Activated T-cell treated with anti-CD3 and anti-CD28 coated beads, Interleukin-2, amount 50 U/mL, for 24 hours (primary cell): ENCODE measurements at places on chromosomes 11 and 22.

DNA sequence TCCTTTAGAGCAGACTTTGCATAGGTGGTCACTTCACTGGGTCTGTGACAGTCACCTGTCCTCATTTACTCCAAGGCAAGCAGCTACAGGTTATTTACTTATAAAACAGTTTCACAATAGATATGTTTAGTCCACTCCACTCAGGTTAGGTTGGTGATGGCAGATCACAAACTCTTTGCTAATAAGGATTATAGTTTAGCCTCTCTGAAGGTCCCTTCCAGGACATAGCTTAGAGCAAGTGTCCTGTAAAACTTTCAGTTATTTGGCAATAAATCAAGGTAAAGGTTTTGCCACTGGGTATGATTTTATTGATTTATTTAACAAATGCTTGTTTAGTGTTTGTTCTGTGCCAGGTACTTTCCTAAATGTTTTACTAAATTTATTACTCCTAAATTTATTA, 8.8 kb downstream of the OR6Q1 start:
- no peak for DNase-seq

- DNase-seq, result no peak
These were observed 5.2 kb downstream of the KCNJ5 start for GRCh38 chr11:128896356-128896755.

- DNase-seq, result no peak
These were observed 53.4 kb upstream of the SCUBE2 start for GRCh38 chr11:9144828-9145227.

- no peak for DNase-seq
These were observed 5.2 kb downstream of the IGLL1 start for GRCh38 chr22:23574877-23575276.

GRCh38 chr11:11044137-11044855, 186.4 kb upstream of the ZBED5 start:
- no peak for DNase-seq

- no peak for DNase-seq
These were observed 19.8 kb upstream of the GALNT18 start for GRCh38 chr11:11641581-11641980.

DNA sequence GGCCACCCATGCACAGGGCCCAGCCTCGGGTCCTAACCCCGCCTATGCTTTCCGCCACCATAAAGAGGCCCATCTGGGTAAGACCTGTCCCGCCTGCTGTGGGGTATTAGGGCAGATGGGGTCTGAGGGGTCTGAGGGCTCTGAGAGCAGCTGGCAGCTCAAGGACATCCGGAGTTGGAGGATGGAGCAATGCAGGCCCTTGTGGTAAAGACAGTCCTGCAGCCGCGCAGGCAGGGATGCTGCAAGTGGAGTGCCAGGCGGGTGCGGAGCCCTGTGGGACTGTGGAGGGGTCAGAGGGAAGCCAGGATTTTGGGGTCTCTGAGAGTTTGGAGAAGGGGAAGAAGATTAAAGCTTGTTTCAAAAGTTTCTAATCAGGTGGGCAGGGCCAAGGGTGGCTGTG, 81.3 kb upstream of the PITPNB start:
- no peak for DNase-seq

- no peak for DNase-seq
These were observed 382.2 kb upstream of the ANO5 start for GRCh38 chr11:21810650-21811049.

GRCh38 chr11:477052-477715, 27.1 kb downstream of the PTDSS2 start:
- DNase-seq, result no peak

DNA sequence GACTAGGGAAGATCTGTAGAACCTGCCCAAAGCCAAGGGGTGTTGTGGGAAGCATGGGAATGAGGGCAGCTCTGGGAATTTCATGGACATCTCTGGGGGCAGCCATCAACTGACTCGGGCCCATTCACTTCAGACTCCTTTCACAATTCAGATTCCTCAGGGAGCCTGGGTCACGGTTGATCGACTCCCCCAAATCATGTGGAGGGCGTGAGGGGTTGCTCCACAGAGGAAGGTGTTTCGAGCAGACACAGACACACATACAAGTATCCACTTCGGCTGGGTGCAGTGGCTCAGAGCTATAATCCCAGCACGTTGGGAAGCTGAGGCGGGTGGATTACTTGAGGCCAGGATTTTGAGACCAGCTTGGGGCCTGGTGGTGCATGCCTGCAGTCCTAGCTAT, 15.7 kb downstream of the STX3 start:
- no peak for DNase-seq

GRCh38 chr11:133047771-133048115, 484.6 kb downstream of the OPCML start:
- no peak for DNase-seq

DNA sequence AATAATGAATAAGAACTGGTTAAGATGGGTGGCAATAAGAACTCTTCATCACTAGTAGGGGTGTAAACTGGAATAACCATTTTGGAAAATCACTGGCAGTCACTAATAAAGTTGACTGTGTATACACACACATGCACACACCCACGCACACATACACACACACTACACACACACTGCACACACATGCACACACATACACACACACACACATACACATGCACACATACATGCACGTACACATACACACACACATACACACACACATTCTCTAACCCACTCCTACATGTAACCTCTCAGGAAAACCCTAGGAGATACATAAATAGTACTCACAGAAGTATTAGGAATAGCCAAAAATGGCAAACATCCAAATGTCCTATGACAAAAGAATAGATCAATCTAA, 406.5 kb upstream of the SYN3 start:
- DNase-seq, result no peak

GRCh38 chr11:3905080-3905953, 49.9 kb downstream of the STIM1 start:
- DNase-seq, result peak; percentile 60

DNA sequence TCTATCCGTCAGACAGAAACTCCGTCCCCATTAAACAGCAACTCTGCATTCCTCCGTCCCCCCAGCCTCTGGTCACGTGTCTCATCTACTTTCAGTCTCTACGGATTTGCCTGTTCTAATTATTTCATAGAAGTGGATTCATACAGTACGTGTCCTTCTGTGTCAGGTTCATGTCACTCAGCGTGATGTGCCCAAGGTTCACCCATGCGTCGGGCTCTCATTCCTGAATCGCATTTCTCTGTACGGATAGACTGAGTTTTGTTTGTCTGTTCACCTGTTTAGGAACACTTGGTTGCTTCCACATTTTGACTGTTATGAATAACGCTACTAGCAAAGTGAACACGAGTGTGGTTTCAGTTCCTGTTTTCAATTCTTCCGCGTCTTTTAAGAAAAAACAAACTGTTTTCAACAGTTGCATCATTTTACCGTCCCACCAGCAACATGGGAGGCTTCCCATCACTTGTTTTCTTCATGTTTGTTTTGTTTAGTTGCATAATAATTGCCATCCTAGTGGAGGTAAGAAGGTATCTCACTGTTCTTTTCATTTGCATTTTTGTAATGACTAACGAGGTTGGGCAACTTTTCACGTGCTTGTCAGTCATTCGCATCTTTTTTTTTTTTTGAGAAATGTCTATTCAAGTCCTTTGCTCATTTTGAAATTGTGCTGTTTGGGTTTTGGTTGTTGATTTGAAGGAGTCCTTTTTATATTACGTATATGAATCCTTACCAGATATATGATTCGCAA, 8.9 kb upstream of the NLRP6 start:
- peak; percentile 74 for DNase-seq

DNA sequence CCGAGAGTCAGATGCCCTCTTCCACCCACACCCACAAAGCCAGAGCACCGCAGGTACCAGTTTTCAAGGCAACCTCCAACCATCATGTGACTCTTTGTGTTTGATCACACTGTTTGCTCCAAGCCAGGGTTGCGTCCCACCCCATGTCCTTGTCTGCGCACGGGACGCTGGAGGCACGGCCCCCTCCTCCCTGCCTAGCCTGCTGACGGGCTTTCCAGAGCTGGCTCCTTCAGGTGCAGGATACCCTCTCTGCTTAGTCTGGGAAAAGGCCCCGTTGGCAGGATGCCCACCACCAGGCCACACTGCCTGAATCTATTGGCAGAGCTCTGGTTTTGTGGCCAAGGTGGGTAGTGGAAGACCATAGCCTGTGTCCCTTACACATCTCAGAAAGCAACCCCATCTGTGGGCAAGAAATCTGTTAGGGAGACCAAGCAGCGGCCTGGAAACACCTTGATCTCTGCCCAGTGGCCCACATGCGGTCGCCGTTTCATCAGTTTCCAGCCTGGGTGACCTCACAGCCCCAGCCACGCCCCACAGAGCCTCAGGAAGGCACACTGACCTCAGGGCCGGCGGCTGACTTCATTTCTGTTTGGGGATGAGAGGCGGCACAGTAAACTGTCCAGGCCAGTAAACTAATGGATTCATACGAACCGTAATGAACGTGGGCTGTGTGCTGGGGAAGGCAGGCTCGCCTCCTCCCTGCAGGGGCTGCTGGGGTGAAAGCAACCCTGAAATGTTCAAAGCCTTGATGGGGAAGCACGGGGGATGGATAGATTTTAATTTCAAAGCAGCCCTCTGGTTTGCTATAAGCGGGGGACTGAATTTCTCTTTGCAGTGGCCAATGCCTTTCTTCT, 25.8 kb downstream of the CDPF1 start:
- DNase-seq, result no peak

- DNase-seq, result no peak
These were observed 8.1 kb upstream of the LINC01488 start for GRCh38 chr11:69473276-69473845.

DNA sequence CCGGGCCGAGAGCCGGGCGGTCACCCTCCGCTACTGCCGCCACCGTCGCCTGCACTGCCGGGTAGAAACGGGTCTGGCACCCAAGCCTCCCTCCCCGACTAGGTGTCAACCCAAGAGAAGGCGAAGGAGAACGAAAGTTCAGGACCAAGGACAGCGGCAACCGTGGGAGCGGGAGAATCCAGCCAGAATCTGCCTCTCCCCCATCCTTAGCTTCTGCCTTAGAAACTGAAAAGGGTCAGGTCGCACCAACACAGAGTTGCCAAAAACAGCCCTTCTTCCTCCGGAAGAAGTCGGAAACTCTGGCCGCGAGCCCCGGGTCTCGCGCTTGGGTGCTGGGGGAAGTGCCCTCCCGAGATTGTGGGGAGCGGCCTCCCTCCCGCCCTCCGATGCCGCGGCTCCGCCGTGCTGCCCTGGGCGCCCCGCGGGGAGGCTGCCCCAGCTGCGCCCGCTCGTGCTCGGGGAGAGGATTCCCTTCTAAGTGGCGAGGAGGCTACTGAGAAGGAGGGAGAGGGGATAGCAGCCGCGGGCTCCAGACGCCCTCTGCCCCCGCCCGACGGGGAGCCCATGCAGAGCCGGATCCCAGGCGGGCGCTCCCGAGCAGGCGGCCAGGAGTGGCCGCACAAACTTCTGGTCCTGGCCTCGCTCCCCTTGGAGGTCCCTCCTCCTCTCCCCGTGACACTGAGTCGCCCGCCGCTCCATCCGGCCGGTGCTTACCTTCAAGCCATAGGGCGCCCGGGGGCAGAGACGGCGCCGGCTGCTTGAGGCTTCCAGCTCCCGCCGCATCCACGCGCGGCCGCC, 637 bp downstream of the DRD2 start:
- DNase-seq, result peak; percentile 54

- DNase-seq, result no peak
These were observed 51.6 kb downstream of the ETS1 start for GRCh38 chr11:128535468-128536457.

DNA sequence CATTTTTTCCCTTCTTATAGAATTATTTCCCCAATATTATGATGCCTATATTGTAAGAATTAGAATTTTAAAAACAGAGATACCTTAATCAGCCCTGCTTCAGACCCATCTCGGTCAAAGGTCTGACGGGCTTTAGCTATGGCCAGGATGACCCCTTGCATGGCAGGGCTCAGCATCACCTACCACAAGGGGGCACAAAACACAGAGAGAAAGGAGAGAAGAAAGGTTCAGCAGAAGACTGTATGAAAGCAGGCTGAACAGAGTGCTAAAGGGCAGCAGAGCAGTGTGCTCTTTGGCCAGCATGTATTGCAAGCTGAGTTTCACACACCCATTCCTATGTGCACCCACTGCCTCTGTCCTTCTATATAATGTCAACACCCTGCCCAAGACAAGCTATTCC, 26.8 kb downstream of the CLDN25 start:
- no peak for DNase-seq

DNA sequence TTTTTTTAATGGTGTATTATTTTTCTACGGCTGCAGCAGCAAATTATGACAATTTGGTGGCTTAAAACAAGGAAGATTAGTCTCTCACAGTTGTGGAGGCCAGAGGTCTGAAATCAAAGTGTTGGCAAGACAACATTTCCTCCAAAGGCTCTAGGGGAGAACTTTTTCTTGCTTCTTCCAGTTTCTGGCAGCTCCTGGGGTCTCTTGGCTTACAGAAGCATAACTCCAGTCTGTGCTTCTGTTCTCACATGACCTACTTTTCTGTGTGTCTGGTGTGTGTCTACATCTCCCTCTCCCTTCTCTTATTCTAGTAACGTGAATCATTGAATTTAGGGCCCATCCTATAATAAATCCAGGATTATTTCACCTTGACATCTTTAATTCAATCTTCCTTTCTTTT, 551.9 kb upstream of the LUZP2 start:
- no peak for DNase-seq

DNA sequence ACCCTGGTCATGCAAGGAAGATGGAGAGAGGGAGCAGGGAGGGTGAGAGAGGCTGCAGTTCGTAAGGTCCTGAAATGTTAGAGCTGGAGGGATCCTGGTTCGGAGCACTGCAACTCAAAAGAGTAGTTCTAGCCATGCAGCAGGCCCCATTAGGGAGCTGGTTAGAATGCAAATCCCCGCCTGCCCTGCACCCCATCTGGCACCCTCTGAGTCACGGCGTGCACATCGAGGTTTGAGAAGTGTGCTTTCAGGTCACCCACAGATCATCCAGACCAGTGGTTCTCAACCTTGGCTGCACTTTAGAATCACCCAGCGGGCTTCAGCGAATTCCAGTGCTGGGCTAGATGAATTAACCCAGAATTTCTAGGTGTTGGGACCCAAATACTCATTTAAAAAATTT, 48.2 kb downstream of the ST3GAL4 start:
- DNase-seq, result no peak

- no peak for DNase-seq
These were observed 143.5 kb downstream of the MSANTD4 start for GRCh38 chr11:105878510-105878909.

GRCh38 chr11:9525116-9525515, 48.4 kb upstream of the WEE1 start:
- DNase-seq, result no peak

DNA sequence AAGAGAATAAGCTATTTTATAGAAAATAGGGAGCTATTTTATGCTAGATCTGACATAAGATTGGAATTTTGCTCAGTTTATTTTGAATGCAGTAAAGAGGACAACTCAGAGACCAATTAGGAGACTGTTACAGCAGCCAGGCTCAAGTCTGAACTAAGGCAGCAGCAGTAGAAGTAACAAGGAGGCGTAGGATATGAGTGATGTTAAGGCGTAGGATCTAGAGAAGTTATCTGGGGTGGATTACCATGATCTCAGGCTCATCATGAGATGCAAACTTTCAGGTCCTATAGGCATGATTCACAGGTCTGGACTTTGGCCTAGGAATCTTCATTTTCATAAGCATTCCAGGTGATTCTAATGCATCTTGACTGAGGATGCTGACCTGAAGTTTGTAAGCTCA, 108.9 kb upstream of the BLID start:
- no peak for DNase-seq

GRCh38 chr11:18668131-18668530, 30.4 kb upstream of the TMEM86A start:
- no peak for DNase-seq
